NCI-H2081 treated with DMSO at 0.1 percent for 48 hours (cell line): ENCODE measurements at places on chromosomes 2 and 18.
A peak's percentile ranks its signal among the peaks of the same experiment; 100 is the strongest.

DNA sequence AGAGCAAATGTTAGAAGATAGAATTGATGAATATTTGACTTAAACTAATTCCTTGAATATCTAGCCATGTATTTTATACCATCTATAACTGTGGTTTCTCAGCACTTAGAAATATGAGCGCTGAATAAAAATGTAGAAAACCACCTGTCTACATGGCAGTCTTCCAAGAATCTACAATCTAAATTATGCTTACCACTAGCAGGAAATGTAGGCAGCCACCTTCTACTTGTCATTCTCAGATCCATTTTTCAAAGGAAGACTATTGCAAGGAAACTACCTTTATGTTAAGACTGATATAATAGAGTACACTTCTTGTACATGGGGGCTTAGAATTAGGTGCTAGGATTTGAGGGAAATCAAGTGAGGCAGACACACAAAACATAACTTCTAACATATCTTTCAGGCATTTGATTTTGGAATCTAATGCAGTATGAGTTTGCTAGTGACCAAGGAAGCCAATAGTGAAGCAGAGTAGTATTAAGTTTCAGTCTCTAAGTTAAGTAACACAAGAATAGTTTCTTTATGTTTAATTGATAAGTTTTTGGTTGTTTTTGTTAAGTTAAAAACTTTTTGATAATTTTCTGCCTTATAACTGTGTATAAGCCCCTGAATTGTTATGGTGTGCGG, 175.9 kb upstream of the ITGA4 start:
- DNase-seq = no peak

- DNase-seq = peak; percentile 83
These were observed 12.6 kb upstream of the DLX1 start for GRCh38 chr2:172072706-172073105.

DNA sequence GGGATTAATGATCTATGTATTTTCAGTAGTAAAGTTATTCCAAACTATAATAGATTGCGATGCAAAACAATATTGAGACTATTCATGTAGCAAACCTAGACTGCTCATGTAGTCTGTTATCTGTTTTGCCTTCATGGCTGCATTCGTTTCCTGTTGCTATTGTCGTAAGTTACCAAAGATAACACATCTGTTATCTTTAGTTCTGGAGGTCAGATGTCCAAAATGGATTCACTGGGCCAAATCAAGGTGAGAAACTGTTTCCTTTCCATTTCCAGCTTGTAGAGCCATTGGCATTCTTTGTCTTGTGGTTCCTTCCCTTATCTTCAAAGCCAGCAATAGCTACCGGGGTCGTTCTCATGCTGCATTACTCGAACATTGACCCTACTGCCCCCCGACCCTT, 20.9 kb downstream of the ITGAV start:
- no peak for DNase-seq

- no peak for DNase-seq
These were observed 30.0 kb upstream of the SLC3A1 start for GRCh38 chr2:44245083-44245861.

- DNase-seq = no peak
These were observed 29.6 kb downstream of the CYBRD1 start for GRCh38 chr2:171551836-171552235.

GRCh38 chr2:72678024-72678423, 147.8 kb downstream of the EXOC6B start:
- no peak for DNase-seq

- DNase-seq = no peak
These were observed 178.1 kb downstream of the MGAT5 start for GRCh38 chr2:134431838-134432434.

DNA sequence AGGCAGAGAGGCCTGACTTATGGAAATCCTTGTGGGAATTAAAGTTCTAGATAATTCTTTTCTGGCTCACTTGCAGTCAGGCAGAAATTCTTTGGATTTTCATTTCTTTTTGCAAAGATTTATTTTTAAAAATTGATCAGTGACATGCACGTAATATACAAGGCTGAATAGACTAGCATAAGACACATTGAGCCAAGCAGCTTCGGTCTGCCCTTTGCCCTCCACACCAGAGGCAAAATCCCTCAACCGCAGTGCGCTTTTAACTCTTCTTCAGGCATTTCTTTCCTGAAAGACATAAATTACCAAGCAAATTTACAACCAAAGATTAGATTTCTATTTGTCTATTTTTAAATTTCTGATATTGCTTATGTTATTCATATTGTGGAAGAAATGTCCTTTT, 227.9 kb downstream of the LOXHD1 start:
- no peak for DNase-seq

DNA sequence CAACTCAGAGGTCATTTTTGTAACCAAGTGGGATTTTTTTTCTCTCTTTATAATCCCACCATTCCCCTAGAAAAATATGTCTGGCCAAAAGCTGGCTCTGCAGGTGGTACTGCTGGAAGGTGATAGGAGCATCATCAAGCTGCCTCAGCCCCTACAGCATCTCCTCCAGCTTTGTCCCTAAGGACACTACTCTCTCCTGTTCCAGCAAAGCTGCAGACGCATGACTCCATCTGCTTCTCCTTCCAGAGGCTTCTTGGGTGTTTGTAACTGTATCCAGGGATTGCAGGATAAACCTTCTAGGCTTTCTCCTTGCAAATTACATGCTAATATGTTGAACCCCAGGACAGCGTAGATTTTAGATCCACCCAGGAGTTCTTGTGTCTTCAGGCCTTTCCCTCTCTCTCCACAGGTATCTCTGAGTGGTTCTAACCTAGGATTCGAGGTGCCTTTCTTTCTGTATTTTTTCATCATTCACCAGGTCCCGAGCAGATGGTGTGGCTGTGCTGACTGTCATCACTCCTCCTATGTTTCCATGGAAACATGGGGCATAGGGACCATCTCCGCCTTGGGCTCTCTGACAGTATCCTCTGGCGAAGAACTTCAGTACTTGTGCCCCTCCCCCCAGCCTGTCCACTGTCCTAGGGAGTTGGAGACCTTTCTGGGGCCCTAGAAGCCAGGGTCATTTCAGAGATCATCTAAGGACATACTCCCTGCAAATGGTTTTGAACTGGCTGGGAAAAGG, 34.3 kb downstream of the AFF3 start:
- DNase-seq = no peak

DNA sequence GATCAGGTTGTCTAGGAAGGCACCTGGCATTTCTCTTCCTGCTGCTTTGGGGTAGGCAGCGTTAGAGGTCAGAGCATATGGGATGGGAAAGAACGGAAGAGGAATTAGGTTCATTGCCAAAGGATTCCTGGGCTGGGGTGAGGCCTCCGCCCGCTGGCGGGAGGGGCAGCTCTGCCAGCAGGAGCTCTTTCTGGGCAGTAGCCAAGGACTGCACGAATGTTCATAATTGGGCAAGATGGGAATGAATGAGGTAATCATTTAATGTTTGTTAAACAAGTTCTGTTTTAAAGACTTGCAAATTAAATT, 253.9 kb downstream of the AGAP1 start:
- peak; percentile 43 for DNase-seq

DNA sequence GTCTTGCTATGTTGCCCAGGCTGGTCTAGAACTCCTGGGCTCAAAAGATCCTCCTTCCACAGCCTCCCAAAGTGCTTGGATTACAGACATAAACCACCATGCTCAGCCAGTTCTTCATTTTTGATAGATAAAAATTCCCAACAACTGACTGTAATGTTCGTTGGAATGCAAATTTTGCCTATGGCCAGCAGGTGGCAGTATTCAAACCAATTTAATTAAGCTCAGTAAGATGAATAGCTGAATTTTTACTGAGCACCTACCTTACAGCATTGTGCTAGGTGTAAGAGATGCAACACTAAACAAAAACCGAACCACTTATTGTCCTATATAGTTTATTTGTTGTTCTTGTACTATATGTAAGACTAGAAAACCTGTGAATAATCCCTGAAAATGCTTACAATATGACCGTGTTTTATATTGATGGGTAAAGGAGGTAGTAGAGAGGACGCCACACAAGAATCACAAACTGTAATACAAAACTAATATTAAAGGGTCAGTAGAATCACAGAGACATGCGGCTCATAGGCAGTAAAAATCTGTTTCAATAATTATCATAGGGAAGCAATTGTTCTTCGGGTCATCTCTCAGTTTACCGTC, 8.2 kb upstream of the TMEM182 start:
- DNase-seq = no peak
